Mammary microvascular endothelial cell (primary cell): ENCODE measurements at places on chromosomes 12 and 14. TPM values are rescaled to one million over a fixed set of nuclear protein-coding genes. Genes with fewer than 3 reads are reported as not detected.

GPR65 gene
- under 0.01 and 0.13 TPM in 2 replicates for total RNA-seq

FLRT2 gene
- 35.0 and 35.6 TPM in 2 replicates for total RNA-seq

CLMN gene
- total RNA-seq = 1.3 and 1.8 TPM in 2 replicates

COA8 gene
- total RNA-seq = 34.7 and 39.6 TPM in 2 replicates

MYH6 gene
- total RNA-seq = 0.05 TPM in 1 of 2 replicates, not detected in the other

OAS1 gene
- total RNA-seq = 46.4 and 51.1 TPM in 2 replicates

RHEBL1 gene
- total RNA-seq = 5.4 and 6.9 TPM in 2 replicates

AVPR1A gene
- total RNA-seq = not detected in 2 replicates

BCL11B gene
- total RNA-seq = 0.13 TPM in 1 of 2 replicates, not detected in the other

BHLHE41 gene
- total RNA-seq = 1.6 and 4.4 TPM in 2 replicates

GLT8D2 gene
- 0.84 and 1.5 TPM in 2 replicates for total RNA-seq
